Caco-2 (cell line): ENCODE measurements at places on chromosomes 12 and 14.

DNA sequence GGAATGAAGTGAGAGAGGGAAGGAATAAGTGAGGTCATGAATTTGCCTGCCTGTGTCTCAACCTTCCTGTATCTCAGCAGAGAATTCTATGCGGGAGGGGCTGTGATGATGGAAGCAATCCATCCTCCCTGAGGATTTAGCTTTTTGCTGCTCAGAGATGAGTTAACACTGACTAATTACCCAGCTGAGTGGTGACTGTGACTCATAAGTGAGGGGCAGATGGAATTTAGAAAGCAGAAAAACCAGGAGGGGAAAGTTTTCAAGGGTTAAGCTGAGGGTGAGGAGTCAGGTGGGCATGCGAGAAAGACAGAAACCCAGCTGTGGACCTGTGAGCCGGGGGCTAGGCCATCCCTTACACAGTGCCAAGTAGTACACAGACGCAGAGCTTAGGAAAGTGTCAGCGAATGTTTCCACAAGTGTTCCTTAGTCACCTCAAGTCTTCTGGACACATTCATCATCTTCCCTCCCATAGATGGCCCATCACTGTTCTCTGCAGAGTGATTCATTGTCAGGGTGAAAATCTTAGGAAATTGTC, 277.9 kb downstream of the IPO8 start:
- no peak for DNase-seq

- DNase-seq, result no peak
Observed at GRCh38 chr12:118307069-118307954, 65.4 kb downstream of the TAOK3 start.

DNA sequence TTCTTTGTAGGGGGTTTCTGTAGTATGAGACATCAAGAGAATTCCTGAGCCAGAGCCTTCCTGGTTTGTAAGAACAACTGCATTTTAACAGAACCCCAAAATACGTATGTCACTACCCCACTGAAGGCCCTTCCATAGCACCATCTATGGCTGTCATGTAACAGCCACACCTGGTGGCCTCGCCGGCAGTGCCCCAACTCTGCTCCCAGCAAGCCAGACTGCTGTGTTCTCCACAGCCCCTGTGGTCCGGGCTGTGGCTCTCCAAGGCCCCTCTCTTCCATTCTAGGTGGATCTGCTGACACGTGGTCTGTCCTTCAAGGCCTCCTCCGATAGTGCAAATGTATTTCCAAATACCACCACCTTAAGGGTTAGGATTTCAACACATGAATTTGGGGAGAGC, 9.9 kb upstream of the PPP1R13B start:
- DNase-seq, result no peak

- DNase-seq, result no peak
Observed at GRCh38 chr14:42185718-42186117, 579.0 kb downstream of the LRFN5 start.

- DNase-seq, result no peak
Observed at GRCh38 chr12:124663771-124664366, 96.5 kb upstream of the NCOR2 start.

DNA sequence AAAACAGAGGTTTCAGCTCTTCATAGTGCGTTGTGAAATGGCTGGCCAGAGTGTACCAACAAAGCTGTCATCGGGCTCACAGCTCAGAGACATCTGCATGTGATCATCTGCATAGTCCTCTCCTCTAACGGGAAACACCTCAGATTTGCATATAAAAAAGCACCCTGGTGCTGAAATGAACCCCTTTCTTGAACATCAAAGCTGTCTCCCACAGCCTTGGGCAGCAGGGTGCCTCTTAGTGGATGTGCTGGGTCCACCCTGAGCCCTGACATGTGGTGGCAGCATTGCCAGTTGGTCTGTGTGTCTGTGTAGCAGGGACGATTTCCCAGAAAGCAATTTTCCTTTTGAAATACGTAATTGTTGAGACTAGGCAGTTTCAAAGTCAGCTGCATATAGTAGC, 14.3 kb upstream of the PAPLN start:
- no peak for DNase-seq

DNA sequence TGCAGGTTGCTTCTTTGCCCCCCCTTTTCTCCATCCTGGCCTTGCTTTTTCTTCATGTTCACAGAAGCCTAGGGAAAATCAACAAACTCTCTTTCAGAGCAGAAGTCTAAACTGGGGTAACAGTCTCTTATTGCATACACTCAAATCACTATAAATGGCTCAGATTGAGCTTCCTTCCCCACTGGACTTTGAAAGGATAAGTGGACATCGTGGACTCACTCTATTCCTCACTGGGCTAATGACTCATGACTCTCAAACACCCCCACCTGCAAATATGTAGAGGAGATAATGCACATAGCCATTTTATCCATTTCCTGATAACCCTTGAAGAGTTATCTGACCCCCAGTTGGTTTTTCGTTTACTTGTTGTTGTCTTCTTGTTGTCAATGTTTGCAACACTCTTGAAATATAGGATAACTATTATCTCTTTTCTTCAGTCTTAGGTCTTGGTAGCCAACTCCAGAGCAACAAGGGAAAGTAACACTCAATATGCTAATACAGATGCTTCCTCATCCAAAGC, 221.3 kb downstream of the PIK3C2G start:
- no peak for DNase-seq
